ENCODE measurements at places on chromosomes 5 and 9.
A peak's percentile ranks its signal among the peaks of the same experiment; 100 is the strongest.

- DNase-seq: peak; percentile 81
These were observed 196.2 kb upstream of the TUT7 start for GRCh38 chr9:86550401-86550800.

DNA sequence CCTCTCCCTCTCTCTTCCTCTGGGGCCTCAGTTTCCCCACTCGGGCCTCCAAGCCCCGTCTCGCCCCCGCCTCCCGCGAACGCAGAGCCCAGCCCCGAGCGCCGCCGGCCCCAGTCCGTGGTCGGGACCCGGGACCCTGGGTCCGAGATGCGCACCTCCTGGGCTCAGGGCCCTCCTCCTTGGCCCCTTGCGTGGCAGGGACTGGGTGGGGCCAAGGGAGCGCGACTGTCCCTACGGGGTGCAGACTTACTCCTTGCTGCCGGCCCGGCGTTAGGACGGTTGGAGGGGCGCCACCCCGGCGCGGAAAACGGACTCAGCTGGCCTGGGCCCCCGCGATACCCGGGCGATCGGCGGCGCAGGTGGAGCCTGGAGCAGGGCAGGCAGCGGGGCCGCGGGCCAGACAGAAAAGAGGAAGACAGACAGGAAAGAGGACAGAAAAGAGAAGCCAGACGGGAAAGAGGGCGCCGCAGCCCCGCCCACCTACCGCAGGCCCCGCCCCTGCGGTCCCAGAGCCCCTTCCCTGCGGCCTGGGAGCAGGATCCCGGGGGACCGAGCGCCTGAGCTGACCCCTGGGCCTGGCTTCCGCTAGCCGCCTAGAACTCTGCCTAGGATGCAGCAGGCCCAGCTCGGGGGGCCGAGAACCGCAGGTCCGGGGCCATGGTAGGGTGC, at the start of gene GBGT1:
Gene GBGT1 (minus strand): TSS at position 411 of the 669 bp plus-strand sequence. CDS start 1,502 bp downstream, outside the sequence.
- peak; percentile 63 for DNase-seq

- no peak for DNase-seq
These were observed 13.0 kb downstream of the SERINC5 start for GRCh38 chr5:80242849-80243248.

- no peak for DNase-seq
These were observed 329.5 kb downstream of the BNC2 start for GRCh38 chr9:16540743-16541613.

DNA sequence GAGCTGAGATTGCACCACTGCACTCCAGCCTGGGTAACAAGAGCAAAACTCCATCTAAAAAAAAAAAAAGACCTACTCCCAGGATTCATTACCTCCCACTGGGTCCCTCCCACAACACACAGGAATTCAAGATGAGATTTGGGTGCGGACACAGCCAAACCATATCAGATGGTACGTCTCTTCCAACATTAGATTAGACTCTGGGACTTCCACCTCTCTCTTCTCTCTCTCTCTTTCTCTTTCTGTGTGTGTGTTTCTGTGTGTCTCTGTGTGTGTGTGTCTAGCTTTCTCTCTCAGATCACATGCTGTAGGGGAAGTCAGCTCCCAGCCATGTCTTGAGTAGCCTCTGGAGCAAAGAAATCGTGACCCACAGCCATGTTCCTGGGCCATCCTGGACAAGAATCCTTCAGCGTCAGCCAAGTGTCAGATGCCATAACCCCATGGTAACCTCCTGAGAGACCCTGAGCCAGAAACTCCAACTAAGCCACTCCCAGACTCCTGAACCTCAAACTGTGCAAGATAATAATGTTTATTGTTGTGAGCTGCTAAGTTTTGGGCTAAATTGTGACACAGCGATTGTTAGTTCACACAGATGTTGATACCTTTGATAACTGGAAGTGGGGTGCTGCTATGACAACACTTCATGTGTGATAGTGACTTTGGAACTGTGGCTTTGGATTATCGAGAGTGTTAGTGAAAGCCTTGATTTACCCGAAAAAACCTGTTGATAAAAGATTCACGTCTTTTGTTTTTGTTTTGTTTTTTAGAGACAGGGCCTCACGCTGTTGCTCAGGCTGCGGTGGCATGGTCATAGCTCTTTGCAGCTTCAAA, 4.1 kb upstream of the CMBL start:
- no peak for DNase-seq

- no peak for DNase-seq
These were observed 209.5 kb downstream of the MEF2C start for GRCh38 chr5:88673253-88674105.

GRCh38 chr5:135839566-135839965, 5.1 kb downstream of the SLC25A48 start:
- no peak for DNase-seq

DNA sequence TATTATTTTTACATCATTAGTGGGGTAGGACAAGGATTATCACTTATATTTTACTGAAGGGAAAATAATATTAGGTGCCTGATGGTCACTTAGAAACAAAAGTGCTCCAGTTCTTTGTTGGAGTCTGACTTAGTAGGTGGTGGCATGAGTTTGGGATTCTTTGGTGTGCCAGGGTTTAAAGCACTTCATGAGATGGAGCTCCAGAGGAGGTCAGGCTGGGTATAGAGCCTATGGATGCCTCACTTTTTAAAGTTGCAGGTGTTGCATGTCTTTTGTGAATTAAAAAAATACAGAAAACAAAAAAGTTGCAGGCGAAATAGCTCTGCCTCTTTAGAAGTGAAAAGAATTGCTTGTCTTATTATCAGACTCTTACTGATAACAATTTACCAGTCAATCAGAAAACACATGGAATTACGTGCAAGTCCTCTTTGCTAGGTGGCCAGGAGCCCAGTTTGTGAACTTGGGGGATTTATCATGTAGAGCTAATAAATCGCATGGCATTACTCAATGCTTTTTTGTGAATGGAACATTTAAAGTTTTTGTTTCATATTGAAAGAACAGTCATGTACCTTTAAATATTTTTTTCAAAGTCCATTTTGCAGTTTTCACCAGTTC, 1.6 kb downstream of the ITK start:
- DNase-seq: no peak

DNA sequence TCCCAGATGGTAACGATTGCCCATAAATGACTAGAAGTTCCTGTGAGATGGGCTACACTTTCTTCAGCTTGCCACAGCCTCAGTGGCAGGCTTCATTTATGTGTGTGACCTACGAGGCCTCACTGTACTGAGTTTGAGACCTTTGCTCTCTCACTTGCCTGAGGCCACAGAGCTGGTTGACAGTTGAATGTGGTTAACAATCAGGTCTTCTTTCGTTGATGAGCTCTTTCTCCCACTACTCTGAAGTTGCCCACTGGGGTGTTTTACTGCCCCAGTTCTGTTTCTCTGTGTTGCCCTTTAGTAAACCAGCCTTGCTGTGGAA, 70.5 kb downstream of the CYFIP2 start:
- no peak for DNase-seq

GRCh38 chr5:887947-888637, 4.5 kb downstream of the BRD9 start:
- DNase-seq: peak; percentile 5

- no peak for DNase-seq
These were observed 102.7 kb upstream of the MIER3 start for GRCh38 chr5:57054671-57055070.

- no peak for DNase-seq
These were observed 1.8 kb upstream of the WNT8A start for GRCh38 chr5:138082033-138082432.

DNA sequence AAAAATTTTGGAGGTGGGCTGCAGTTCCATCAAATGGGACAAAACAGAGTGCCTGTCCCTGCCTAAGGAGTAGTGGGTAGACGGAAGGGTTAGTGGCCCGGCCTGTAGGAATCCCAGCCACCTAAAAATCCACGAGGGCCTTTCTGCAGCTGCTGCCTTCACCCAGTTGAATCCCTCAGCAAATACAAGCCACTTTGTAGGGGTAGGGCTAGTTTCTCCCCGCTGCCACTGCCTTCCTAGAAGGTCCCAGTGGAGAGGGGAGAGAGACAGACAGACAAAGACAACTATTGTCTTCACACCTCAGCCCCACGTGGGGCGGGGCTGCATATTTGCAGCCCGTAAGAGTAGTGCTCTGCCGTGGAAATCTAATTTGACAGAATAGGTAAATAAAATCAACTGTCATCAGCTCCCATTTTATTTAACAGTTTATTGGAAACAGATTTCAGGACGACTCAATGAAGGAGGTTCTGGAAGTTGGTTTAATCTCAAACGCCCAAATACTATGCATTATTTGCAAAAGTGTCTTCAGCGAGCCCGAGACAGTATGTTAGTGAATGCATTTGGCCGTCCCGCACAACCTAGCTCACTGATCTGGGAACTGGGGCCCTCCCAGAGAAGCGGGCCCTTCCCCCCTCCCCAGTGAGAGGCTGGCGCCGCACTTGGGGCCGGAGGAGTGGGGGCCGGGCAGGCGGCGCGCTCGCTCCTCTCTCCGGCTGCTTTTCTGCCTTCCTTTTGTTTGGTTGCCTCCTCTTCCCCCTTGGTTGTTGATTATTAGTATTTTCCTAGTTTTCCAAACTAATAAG, 67.6 kb upstream of the TBCA start:
- peak; percentile 22 for DNase-seq

GRCh38 chr5:174111287-174111973, 65.9 kb downstream of the NSG2 start:
- no peak for DNase-seq

- no peak for DNase-seq
These were observed 55.9 kb upstream of the EGFL7 start for GRCh38 chr9:136606687-136607333.

DNA sequence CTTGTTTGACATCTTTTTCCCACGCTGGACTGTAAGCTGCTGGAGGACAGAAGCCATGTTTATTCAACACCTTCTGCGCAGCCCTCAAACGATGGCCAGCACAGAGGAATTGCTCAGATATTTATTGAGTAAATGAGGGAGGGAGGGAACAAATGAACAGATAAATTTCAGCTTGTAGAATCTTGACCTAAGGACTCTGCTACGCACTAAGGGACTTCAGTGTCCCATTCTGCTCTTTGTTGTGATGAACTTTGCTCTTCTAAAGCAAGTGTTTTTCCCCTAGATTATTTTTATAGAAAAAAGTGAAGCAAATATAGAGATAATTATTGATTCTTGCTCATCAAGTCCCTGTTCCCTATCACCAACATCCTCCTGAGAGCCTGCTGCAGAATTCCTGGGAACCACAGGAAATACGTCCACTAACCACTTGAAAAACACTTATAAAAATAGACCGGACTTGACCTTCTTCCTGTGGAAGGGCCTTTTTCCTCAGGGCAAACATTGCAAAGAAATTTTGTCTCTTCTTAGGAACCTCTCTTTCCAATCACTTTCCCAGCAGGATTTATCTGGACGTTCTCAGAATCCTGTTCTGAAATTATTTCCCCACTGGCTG, 54.9 kb downstream of the FGF1 start:
- no peak for DNase-seq

DNA sequence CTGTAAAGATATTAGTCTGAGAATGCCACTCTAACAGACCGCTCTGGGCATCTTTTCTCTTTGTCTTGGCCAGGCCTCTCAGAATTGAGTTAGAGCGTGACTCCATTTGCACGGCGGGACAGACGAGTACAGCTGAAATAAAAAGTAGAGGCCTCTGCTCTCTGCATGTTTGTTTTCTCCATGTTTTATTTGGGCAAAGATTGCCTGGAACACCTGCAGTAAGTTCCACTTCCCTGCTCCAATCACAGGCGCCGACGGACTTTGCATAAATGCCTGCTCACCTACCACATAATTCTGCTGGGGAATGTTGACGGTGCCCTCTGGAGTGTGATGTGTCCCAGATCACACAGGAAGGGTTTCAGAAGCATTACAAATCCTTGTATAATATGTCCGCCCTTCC, 10.6 kb downstream of the SPOCK1 start:
- DNase-seq: no peak

GRCh38 chr5:4513381-4513780, 626.7 kb upstream of the ADAMTS16 start:
- DNase-seq: no peak

DNA sequence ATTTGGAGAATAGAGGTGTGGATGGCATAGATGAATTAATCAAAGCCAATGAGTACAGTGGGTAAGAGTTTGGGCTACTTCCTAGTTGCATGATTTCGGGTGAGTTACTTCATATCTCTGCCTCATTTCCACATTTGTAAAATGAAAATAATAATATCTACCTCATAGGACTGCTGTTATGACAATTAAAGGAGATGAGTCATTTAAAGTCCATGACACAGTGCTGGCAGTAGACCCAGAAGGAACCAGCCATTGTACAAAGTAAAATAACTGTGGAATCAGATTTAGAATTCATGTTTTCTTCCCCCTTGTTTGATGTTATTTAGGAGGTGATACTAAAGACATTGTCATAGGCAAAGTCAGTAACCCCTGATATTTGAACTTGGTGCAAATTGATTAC, 139.5 kb upstream of the SLC27A6 start:
- peak; percentile 73 for DNase-seq

DNA sequence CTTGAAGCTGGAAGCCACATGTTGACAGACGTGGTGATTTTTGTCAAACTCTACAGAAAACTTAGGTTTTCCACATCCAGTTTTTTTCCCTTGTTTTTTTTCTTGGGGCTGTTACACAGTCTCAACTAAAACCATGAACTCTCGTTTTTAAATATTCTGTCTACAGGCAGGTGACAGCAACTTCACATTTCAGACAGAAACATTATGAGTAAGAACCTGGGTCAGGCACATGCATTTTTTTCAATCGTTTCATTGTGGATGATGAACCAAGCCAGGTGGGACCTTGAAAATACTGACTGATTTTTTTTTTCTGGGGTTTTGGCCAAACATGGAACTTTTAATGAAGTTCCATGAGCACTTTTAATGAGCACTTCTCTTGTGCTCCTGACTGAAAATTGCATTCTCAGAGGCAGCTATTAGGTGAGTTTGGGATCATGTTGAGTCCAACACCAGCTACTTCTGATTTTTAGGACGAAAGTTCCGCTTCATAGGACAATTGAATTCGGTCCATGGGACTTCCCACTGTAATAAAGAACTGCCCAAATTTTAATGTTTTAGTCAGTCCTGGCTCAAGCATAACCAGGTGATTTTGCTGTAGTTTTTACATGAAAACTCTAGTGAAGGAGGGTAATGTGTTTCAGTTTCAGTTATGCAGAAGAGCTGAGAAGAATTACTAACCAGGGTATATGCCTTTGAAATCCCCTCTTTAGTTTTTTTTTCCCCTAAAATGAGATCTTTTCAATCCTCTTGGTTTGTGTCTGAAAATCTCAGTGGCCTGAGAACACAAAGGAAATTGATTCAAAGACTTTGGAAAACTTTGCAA, 93.2 kb upstream of the ADAMTS16 start:
- no peak for DNase-seq

GRCh38 chr5:96967400-96967799, 31.5 kb downstream of the LNPEP start:
- DNase-seq: no peak

DNA sequence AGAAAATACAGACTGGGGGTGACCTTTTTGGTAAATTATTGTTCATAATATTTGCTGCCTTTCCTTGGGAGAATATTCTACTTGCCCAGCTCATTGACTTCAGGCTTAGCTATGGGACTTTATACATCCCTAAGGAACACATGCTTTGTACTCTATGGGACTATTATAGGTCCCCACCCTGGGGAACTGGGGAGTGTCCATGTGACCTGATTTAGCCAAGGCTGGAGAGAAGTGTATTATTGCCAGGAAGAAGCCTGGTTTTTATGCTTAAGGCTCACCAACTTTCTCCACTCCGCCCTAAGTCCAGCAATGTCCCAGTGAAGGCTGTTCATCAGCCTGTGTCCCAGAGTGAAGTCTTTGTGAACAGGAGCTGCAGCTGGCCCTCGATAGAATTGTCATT, 16.6 kb upstream of the DRD1 start:
- no peak for DNase-seq

- DNase-seq: no peak
These were observed 7.6 kb downstream of the MLLT3 start for GRCh38 chr9:20614602-20615216.
